ENCODE measurements at places on chromosomes 7 and 10.

DNA sequence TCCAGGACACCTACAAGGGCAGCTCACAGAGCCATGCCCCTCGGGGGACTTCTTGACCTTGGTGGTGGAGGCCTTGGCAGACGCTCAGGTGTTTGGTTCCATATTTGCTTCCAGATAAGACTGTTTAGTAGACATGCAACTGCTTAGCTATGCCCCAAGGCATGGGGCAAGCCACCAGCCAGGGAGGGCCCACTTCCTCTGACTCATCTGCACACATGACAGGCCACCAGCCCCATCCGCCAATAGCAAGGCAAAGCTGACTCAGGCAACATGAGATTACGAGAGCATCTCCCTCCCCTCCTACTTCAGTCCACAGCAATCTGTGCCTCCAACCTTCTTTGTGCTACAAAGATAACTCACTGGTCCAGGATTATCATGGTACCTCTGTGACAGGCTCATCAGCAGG lies 54.9 kb downstream of the KCNMA1 start:
- no peak for DNase-seq
- no peak overlapping the region for H3K4me3 ChIP-seq
- H3K27me3 ChIP-seq = no peaks in the 10 kb centered on the region
- H3K4me1 ChIP-seq = peaks cover 3% of the 10 kb centered on the region

DNA sequence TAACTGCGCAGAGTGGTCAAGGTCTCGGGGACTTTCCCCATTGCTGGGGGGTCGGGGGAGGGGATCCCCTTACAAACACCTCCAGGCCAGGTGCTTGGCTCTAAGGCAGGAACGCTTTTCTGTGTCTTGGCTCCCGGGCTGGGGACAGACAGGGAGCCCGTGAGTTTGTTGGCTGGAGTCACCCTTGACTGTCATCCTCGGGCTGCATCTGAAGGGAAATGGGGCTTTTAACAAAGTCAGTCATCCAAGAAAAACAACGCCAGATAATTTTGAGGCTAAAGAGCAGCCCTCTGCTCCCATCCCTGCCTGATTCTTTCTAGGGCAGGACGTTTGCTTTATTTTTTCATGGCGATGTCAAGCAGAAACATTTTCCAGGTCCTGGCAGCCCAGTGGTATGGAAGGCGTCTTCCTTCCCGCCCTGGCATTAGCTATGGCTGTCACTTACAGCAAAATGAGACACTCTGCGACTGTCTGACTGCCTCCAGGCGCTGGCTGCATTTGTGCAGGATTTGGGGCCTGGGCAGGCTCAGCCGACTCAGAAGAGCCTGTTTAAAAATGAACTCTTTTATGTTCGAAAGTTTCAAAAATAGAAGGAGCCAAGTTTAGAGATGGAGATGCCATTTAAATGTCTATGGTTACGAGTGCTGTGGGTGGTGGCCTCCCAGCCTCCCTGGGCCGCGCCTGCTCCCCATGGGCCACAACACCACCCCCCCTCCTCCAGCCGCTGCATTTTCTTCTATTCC lies 54.7 kb upstream of the TNS3 start:
- no peak for DNase-seq
- H3K4me3 ChIP-seq = no peak overlapping the region
- H3K27ac ChIP-seq = no peak overlapping the region
- no peaks in the 10 kb centered on the region for H3K4me1 ChIP-seq

GRCh38 chr10:78624791-78625190 lies 444.0 kb upstream of the ZMIZ1 start:
- no peak overlapping the region for H3K4me3 ChIP-seq
- H3K27ac ChIP-seq = no peak overlapping the region
- no peak for DNase-seq
- H3K27me3 ChIP-seq = peaks cover 12% of the 10 kb centered on the region
- H3K4me1 ChIP-seq = peaks cover 6% of the 10 kb centered on the region

DNA sequence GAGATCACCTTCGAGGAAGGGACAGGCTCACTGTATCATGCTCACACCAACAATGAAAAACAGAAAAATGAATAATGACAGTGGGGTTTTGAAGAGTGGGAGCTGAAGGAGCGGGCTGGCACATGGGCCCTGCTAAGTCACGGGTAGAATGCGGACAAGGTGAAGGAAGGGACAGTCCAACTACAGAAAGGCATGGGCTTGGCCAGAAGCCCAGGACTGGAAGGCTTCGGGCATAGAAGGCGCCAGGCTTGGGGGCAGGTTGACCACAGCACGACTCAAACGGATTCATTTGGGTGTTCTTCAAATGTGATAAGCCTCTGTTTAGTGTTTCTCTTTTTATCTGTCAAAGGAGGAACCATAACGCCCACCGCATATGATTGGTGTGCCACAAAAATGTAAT lies 509.5 kb downstream of the CCSER2 start:
- no peaks in the 10 kb centered on the region for H3K36me3 ChIP-seq
- H3K27me3 ChIP-seq = no peaks in the 10 kb centered on the region
- DNase-seq = no peak
- no peaks in the 10 kb centered on the region for H3K4me1 ChIP-seq

GRCh38 chr7:145252031-145252430 lies 416.2 kb upstream of the TPK1 start:
- no peaks in the 10 kb centered on the region for H3K36me3 ChIP-seq
- no peak overlapping the region for H3K27ac ChIP-seq
- H3K4me3 ChIP-seq = no peak overlapping the region
- DNase-seq = no peak
- H3K27me3 ChIP-seq = no peaks in the 10 kb centered on the region
- no peaks in the 10 kb centered on the region for H3K4me1 ChIP-seq
